COLO829 (cell line): ENCODE measurements at places on chromosomes 7 and 10.
A peak's percentile ranks its signal among the peaks of the same experiment; 100 is the strongest.

DNA sequence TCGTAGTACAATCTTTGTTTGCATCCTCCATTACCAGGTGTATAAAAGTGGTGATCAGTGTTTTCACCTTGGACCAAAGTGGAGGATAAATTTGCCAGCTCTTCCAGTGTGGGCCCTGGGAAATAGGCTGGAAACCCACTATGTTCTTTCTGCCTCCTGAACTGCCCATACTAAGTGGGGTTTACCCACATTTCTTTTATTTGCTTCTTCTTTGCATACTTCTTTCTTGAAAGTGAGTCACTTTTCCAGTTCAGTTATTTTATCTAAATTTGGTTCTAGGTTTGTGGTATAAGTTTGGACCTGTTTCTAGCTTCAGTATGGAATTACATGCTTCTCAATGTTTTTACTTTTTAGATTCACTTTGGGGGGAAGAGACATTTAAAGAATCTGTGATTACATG lies 126.2 kb upstream of the ACBD5 start:
- DNase-seq, result no peak

DNA sequence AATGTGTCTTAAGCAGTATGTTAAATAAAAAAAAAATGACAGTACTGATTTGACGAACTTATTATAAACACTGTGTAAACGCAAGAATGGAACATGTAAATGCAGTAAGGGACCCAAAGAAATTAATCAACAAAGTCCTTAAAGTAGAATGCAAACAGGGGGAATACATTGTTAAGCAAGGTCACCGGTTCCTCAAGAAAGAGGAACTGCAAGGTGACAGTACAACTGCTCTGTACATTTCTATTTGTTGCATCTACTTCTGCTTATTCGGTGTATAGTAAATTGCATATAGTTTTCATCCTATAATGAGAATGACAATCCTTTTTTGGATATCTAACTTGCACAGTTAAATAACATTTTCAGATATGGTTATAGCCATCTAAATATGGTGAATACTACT lies 387.0 kb upstream of the SEMA3D start:
- no peak for DNase-seq

- peak; percentile 49 for DNase-seq
Observed at GRCh38 chr10:103481974-103482531, 3.0 kb upstream of the CALHM3 start.

- DNase-seq, result no peak
Observed at GRCh38 chr10:73073627-73074026, 23.0 kb downstream of the P4HA1 start.

- DNase-seq, result no peak
Observed at GRCh38 chr7:75977743-75978142, 16.7 kb downstream of the TMEM120A start.
